Natural killer cell (primary cell): ENCODE measurements at places on chromosomes 7 and 10.

GRCh38 chr10:11357439-11357838 lies 254.0 kb downstream of the USP6NL start:
- DNase-seq: no peak

GRCh38 chr10:78405231-78405630 lies 371.6 kb downstream of the RPS24 start:
- DNase-seq: no peak

DNA sequence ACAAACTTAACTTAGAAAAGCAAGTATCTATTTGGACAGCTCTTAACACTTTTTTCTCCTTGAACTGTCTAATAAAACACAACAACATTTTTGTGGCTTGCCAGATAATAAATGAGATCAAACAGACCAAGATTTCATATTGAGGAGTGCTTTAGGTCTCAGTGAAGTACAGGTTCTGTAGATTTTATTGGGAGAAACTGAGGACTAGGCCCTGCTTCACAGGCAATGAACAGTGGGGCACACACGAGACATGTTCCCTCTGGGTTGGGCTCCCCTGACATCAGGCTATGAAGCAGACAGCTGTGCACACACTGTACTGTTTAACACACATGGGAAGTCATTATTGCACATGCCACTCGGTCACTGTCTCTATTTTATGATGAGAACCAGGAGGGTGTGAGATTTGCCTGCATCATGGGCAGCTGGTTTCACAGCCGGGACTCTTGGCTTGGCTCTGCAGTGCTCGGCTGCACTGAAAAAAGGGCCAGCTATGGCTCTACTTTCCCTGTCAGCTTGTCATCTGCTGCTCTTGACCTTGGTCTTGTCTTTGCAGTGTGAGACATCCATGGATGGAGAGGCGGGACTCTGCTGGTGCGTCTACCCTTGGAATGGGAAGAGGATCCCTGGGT lies 4.2 kb downstream of the IGFBP1 start:
- DNase-seq: no peak

- DNase-seq: no peak
Measured at GRCh38 chr10:98623176-98623575, 176.4 kb upstream of the HPS1 start.

DNA sequence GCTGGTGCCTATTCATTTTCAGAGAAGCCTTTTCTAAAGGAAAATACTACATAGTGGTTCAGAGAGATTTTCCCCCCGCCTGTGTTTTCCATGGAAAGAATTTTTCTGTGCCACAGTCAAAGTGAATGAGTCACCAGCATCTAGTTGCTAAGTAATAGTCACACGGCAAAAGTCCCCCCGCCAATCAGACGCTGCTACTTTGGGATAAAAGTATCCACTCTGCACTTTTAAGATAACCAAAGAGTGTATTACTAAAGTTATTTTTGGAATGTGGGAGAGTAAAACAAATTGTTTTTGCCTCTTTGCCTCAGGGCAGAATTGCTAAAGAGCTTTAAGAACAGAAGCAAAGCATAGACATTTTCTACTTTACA lies 23.5 kb downstream of the ABLIM1 start:
- DNase-seq: no peak

- no peak for DNase-seq
Measured at GRCh38 chr7:111029141-111029572, 61.8 kb upstream of the LRRN3 start.
